ENCODE measurements at places on chromosomes 13 and 19. TPM values are rescaled to one million over a fixed set of nuclear protein-coding genes. Genes with fewer than 3 reads are reported as not detected.

DNA sequence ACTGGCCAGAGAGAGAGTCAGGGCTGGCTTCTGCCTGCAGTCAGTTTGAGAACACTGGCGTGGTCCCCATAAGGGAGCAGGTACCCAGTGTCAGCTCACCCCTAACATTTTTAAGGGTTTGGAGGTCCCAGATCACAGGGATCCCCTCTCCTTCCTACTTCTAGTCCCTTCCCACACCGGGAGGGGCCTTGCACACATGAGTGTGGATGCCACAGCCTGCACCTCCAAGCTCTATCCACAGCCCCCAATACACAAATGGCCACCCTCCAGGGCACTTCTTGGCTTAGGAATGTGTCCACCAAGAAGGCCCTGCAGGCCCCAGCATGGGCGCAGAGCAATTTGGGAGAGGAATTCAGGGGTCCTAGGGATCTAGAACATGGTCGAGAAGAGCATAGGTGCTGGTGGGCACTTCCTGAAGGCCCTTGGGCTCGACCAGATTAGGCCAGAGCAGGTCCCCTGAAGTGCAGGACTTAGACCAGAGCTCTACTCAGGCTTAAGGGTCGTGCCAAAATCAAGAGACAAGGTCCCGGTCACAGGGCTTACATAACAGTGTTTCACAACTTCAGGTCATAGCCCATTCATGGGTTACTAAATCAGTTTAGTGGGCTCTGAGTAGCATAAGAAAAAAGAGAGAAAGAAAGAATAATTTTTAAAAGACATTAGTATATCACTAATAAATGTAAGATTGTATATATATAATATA is 16.0 kb downstream of the FXYD5 start:
- H3K27me3 ChIP-seq: no peaks in the 10 kb centered on the region
- no peak overlapping the region for H3K4me3 ChIP-seq
- H3K36me3 ChIP-seq: peaks cover 12% of the 10 kb centered on the region

Gene PNMA8B
- total RNA-seq: 0.18 TPM

Gene ZNF415
- 1.6 TPM for total RNA-seq

Gene CDC42EP5
- total RNA-seq: 4.2 TPM

GRCh38 chr13:106343836-106344235 is 191.6 kb downstream of the EFNB2 start:
- H3K27ac ChIP-seq: no peak overlapping the region
- no peak for DNase-seq
- no peaks in the 10 kb centered on the region for H3K27me3 ChIP-seq
- no peak overlapping the region for H3K4me3 ChIP-seq

GRCh38 chr19:15815306-15815705 is at the start of gene OR10H1:
TSS of gene OR10H1 (minus strand) at chr19:15815664. CDS start at chr19:15808037, 7,627 bp downstream.
- no peak within 1 kb of the TSS for H3K27ac ChIP-seq
- H3K27me3 ChIP-seq: no peaks in the 10 kb centered on the region
- H3K4me1 ChIP-seq: no peaks in the 10 kb centered on the region
- H3K4me3 ChIP-seq: no peak within 1 kb of the TSS

DNA sequence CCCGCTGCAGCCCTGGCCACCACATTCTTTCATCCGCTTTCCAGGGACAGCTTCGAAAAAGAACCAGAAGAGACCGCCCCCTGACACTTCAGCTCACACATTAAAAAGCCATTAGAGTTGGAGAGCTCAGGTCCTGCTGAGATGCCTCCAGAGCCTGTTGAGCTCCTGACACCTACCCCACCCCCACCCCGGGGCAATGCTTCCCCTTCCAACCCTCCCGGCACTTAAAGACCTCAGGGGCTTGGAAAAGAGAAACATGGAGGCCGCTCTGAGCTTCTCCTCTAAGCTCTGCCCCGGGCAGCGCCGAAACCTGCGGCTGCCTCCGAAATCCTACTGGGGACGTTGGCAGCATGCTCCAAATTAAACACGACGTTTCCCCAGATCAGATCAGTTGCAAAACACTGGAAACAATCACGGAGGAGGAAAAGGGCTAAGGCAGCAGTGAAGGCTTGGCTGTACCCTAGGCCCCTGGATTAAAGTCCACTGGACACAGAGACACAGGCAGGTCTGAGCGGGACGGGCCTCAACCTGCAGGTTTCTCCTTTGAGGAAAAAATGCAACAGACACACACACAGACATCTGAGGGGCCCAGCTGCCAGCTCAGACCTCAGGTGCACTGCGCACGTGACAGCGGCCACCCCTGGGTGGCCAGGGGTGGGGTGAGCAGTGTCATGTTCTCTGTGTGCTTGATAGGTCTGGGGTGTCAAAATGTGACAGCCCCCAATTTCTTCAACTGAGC is 9.6 kb downstream of the SH3GL1 start:
- H3K27ac ChIP-seq: peak overlapping the region; percentile 87
- H3K36me3 ChIP-seq: peaks cover 7% of the 10 kb centered on the region
- H3K27me3 ChIP-seq: no peaks in the 10 kb centered on the region
- H3K4me1 ChIP-seq: peaks cover 73% of the 10 kb centered on the region
- H3K4me3 ChIP-seq: peak overlapping the region; percentile 18
- DNase-seq: no peak

DNA sequence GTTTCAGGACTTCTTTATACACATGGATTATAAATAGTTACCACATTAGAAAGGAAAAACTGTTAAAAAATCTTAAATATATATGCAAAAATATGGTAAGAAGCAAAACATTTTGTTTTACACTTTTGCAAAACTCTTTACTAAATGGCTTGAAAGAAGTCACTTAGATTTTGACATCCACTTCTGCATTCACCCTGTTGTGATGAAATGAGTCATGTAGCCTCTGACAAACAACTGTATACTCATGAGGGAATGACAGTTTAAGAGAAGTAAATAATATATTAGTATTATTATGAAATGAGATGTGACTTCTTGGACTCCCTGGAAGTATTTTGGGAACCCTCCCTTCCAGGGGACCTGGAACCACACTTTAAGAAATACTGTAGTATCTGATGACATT is 275.6 kb downstream of the DACH1 start:
- DNase-seq: no peak
- no peak overlapping the region for H3K27ac ChIP-seq
- H3K4me3 ChIP-seq: no peak overlapping the region
- no peaks in the 10 kb centered on the region for H3K36me3 ChIP-seq

DNA sequence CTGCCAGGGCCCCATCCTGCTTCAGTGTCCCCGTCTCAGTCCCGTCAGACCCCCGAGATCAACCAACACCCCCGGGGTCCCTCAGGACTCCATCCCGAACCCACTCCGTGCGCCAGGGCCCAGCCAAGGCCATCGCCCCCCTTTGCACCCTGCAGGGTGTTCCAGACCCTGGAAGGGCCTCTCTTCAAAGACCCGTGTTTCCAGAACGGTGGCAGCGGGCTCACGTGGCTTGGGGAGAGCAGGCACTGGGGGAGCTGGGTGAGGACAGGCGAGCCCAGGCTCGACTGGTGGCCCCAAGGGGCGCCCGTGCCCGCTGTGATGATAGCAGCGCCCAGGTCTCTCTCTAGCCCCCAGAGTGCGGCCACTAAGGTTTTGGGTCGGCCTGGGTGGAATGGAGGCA is 1.4 kb downstream of the KASH5 start:
- H3K27ac ChIP-seq: no peak overlapping the region
- H3K4me3 ChIP-seq: no peak overlapping the region
- peaks cover 14% of the 10 kb centered on the region for H3K27me3 ChIP-seq
- H3K36me3 ChIP-seq: no peaks in the 10 kb centered on the region
- no peak for DNase-seq

- H3K4me1 ChIP-seq: no peaks in the 10 kb centered on the region
- no peak overlapping the region for H3K4me3 ChIP-seq
- no peak for DNase-seq
- no peaks in the 10 kb centered on the region for H3K27me3 ChIP-seq
These were observed 421.0 kb upstream of the MIR17HG start for GRCh38 chr13:90926459-90926858.

Gene CCNE1
- 7.3 TPM for total RNA-seq

DNA sequence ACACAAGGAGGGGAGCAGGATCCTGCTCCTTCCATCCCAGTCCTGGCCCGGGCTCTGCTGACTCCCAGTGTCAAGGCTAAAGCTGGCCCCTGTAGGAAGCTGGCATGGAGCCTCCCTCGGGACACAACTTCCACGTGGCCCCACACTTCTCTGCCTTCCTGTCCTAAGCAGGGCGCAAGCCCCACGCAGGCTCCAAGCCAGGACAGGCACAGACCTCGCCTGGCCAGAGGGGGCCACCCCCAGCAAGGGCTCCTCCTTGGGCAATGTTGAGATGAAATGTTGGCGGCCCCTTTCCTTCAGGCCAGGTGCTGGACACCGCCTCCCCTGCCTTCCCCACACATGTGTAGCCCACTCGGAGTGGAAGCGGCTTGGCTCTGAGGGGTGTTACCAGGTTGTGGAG is 66.6 kb downstream of the COL4A1 start:
- H3K36me3 ChIP-seq: no peaks in the 10 kb centered on the region
- peaks cover 44% of the 10 kb centered on the region for H3K4me1 ChIP-seq
- no peak for DNase-seq
- no peaks in the 10 kb centered on the region for H3K27me3 ChIP-seq
- H3K4me3 ChIP-seq: no peak overlapping the region

Gene ONECUT3
- not detected for total RNA-seq

DNA sequence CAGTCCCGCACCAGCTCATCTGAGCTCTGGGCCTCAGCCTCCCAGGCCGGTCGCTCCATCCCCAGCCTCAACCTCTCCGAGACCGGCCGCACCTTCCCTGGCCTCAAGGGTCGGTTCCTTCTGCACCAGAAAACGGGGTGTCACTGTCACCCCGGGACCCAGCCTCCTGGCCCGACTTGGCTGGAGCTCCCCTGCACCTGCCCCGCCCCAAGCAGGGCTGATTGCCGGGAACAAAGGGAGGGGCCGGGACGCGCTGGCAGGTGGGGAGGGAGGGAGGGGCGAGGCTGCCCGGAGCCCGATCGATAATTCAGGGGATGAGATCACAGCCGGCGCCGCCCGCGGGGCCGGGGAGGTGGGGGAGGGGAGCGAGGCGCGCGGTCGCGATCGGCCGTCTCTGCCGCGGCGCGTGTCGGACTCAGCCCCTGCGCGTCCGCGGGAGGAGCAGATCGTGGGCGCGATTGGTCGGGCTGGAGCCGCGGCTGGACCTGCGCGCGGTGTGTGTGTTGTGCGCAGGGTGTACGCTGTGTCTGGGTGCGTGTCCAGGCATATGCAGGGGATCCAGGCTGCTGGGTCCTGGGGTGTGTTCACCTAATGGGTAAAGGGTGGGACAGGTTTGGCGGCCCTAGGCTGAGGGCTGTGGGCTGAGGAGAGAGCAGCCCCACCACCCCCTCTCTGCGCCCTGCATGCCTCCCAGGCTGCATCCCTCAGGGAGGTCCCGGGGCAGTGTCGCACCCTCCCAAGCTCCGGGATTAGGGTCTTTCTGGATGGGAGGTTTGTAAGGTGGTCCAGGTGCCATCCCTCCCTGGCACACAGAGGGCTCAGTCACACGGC is 1.1 kb upstream of the SHC2 start:
- H3K27ac ChIP-seq: no peak overlapping the region
- peaks cover 20% of the 10 kb centered on the region for H3K27me3 ChIP-seq
- DNase-seq: no peak
- peaks cover 8% of the 10 kb centered on the region for H3K4me1 ChIP-seq
- peak overlapping the region; percentile 42 for H3K4me3 ChIP-seq

Gene CEACAM4
- total RNA-seq: 0.81 TPM

Gene DOCK9
- 44.6 TPM for total RNA-seq

DNA sequence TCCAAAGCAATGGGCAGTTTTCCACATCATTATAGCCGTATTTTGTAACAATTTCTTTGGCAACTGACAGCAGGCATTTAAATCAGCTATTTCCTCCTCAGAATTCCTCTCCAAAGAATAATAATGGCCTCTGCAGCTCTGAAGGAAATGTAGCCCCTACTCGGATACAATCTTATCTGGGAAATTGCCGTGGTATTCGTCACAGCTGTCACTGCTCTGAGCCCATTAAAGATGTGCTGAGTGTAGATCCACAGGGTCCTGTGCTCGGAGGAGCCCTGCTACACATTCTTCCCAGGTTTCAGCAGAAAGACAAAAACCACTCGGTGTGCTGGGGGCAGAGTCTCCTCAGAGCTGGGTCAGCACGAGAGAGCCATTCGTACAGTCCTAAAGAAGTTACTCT is 33.1 kb downstream of the MZT1 start:
- H3K36me3 ChIP-seq: no peaks in the 10 kb centered on the region
- DNase-seq: no peak
- no peaks in the 10 kb centered on the region for H3K4me1 ChIP-seq
- H3K27ac ChIP-seq: no peak overlapping the region
- no peaks in the 10 kb centered on the region for H3K27me3 ChIP-seq
- no peak overlapping the region for H3K4me3 ChIP-seq

DNA sequence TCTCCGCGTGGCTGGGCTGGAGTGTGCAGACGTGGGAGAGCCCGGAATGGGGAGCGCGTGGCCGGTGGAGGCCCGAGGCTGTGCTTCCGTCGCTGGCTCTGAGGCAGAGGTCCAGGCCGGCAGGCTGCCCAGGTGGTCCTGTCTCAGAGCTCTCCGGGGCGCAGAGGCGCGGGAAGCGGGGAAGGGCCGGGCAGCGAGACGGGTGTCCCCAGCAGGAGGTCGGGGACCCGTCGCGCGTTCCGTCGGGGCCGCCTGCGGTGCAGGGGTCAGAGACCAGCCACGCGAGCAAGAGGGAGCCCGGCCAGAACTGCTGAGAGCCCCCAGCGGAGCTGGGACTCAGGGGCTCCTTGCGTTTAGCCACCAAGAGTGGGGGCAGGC is 1.3 kb upstream of the C1QTNF9 start:
- no peak overlapping the region for H3K27ac ChIP-seq
- no peak for DNase-seq
- H3K36me3 ChIP-seq: no peaks in the 10 kb centered on the region
- H3K27me3 ChIP-seq: no peaks in the 10 kb centered on the region

GRCh38 chr13:22801402-22802003 is 379.3 kb upstream of the SGCG start:
- H3K4me1 ChIP-seq: no peaks in the 10 kb centered on the region
- no peak for DNase-seq
- H3K27ac ChIP-seq: no peak overlapping the region
- no peak overlapping the region for H3K4me3 ChIP-seq

DNA sequence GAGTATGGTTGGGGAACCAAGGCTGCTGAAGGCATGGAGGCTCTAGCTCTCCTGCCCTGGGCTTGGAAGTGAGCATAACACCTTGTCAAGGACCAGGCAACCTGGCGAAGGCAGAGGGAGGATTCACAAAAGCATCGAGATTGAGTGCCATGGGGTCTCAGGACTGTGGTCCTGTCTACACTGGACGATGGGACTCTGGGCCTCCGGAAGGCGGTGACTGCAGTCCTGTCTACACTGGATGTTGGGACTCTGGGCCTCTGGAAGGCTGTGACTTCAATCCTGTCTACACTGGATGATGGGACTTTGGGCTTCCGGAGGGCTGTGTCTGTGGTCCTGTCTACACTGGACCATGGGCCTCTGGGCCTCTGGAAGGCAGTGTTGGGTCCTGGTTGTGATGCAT is 290.4 kb downstream of the TEX29 start:
- H3K27ac ChIP-seq: no peak overlapping the region

Gene CEACAM8
- not detected for total RNA-seq

DNA sequence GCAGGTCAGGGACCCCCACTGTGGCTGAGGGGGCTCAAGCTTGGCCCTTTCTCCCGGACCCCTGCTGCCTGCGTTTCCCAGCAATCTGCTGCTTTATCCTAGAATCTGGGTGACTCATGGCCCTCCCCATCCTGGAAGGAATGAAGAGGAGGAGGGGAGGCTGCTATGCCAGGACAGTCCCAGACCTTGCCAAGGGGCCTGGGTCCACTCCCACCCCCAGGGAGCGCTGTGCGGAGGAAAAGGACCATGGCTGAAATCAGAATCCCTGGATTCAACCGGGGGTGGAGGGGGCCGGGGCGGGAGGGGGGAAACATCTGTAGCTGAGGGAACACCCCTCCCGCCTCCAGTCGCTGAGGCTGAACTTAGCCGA is 20.5 kb downstream of the ZNF114 start:
- H3K4me1 ChIP-seq: peaks cover 3% of the 10 kb centered on the region
- no peak overlapping the region for H3K27ac ChIP-seq
- no peaks in the 10 kb centered on the region for H3K36me3 ChIP-seq
- H3K27me3 ChIP-seq: peaks cover 3% of the 10 kb centered on the region
- H3K4me3 ChIP-seq: peak overlapping the region; percentile 43

Gene LYL1
- 3.1 TPM for total RNA-seq
